ENCODE measurements at places on chromosomes 11 and 22.

DNA sequence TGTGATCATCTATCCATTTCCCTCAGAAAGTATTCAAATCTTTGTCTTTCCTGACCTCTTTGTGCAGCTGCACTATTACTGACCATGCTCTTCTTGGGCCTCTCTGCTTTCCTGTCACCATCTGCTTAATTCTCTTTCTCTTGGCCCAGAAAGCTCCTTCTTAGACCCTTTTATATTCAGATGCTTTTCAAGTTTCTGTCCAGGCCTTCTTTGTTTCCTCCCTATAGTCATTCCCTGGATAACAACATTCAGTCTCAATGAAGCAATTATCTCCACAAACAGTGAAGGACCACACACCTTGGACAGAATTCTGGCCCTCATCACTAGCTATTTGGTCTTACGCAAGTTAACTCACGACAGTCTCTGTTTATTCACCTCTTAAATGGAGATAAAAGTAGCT is 89.7 kb downstream of the LARGE2 start:
- no peak for DNase-seq

DNA sequence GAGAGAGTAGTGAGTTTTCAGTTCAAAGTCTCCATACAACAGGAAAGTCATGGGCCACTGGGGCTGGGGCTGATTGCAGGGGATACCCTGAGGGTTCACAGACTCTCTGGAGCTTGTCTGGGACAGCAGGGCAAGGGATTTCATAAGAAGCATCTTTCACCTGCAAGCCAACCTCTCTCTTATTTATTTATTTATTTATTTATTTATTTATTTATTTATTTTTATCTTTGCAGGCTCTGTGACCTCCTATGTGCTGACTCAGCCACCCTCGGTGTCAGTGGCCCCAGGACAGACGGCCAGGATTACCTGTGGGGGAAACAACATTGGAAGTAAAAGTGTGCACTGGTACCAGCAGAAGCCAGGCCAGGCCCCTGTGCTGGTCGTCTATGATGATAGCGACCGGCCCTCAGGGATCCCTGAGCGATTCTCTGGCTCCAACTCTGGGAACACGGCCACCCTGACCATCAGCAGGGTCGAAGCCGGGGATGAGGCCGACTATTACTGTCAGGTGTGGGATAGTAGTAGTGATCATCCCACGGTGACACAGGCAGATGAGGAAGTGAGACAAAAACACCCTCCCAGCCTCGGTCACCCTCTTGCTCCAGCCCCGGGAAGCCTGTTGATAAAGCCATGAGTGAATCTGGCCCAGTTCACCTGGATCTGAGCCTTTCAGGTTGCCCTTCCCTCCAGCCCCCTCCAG is 68.4 kb downstream of the GGTLC2 start:
- DNase-seq = no peak

GRCh38 chr22:19756288-19757128 is 4.1 kb upstream of the TBX1 start:
- DNase-seq = peak; percentile 76

GRCh38 chr11:65640483-65641296 is 2.8 kb downstream of the SIPA1 start:
- peak; percentile 46 for DNase-seq

GRCh38 chr11:61542024-61542461 is 33.5 kb downstream of the LRRC10B start:
- no peak for DNase-seq

DNA sequence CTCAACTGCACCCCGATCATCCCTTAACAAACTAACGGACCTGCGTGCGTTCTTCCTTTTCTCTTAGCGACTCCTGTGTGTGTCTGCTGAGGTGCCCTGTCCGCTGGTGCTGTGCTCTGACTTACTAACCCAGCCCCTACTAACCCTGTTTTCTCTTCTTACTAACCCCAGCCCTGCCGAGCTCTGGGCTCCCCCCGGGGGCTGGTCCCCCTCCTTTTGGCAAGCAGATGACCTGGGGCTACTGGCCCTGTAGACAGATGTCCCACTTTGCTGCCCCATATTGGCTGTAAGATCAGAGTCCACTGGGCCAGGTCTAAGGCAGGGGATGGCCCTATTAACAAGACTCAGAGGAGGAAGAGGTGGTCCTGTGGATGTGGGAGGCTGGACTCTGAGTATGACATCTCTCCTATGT is 14.7 kb downstream of the MIAT start:
- peak; percentile 21 for DNase-seq

DNA sequence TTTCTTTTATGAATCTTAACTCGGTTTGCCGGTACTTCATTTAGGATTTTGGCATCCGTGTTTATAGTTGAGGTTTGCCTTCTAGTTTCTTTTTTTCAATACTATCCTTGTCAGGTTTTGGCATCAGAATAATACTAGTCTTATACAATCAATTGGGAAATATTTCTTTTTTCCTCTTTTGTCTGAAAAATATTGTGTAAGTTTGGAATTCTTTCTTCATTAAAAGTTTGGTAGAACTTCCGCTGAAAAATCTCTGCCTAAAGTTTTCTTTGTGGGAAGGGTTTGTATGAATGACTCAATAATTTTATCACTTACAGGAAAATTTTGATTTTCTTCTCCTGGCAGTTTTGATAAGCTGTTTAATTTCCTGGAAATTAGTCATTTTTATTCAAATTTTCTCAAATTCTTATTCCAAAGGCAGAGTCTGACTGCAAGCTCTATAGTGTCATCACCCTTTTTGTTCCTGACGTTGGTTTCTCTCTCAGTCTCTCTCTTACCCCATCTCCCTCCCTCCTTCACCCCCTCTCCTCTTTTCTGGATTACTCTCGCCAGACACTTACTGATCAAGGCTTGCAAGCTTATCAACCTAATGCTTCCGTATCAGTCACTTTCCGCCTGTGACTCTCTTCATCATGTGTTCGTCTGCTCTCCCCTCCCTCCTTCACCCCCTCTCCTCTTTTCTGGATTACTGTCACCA is 555.7 kb downstream of the TBC1D22A start:
- DNase-seq = no peak

DNA sequence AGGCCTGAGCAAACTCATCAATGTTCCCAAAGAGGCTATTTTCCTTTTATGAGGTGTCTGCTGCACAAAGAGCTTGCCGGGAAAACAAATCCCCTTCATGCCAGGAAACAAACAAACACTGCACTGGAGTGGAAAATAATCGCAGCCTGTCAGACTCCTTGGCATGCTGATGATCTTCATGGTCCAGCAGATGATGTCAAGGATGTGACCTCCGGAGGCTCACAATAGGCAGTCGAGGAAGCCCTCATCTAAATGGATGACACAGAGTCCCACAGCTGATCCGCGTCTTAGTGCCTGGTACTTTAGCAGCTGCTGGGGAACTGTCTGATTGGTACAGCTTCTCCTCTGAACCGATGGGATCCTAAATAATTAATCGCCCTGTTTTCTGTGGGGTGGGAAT is 187.6 kb downstream of the TENM4 start:
- no peak for DNase-seq

DNA sequence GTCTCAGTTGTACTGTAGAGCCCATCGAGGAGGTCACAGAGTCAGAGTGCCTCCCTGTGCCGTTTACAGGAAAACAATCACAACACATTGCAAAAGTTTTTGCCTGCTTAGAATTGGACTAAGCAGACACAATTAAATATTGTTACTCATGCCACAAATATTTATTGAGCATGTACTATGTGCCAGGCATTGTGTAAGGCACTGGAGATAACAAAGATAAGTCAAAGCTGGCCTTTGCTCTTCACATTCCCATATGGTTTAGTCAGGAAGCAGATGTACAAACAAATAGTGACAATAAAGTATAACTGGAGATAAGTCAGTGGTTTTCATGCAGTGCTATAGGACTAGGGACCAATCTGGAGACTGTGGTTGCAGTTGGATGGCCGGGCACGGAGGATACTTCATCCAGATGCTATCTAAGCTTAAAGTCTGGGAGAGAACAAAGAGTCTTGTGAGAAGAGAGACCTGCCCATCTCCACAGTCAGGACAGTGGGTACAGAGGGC is 550.7 kb downstream of the INSC start:
- no peak for DNase-seq

DNA sequence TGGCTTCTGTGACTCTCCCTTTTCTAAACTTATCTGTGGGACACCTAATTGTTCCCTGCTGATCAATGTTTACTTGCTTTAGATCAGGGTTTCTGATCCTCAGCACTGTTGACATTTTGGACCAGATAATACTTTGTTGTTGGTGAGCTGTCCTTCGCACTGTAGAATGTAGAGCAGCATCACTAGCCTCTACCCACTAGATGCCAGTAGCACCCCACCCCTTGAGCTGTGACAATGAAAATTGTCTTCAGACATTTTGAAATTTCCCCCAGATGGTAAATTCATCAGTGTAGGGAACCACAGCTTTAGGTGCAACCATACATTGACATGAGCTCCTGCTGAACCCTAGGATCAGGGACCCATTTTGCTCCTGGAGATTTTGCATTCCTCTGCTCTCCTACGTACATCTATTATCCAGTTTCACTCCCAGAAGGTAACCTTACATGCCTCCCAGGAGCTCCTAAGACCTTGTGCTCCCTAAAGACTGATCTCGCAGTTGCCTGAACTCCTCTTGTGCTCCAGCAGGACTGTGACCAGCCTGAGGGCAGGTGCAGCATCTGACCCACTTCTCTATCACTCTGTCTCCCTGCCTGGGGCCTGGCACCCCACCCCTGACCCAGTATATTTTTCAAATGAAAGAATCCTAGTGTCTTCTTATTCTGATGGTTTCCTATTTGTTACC is 107.8 kb downstream of the FAR1 start:
- DNase-seq = peak; percentile 7

GRCh38 chr11:124891373-124891861 is 6.2 kb downstream of the ROBO4 start:
- DNase-seq = no peak

DNA sequence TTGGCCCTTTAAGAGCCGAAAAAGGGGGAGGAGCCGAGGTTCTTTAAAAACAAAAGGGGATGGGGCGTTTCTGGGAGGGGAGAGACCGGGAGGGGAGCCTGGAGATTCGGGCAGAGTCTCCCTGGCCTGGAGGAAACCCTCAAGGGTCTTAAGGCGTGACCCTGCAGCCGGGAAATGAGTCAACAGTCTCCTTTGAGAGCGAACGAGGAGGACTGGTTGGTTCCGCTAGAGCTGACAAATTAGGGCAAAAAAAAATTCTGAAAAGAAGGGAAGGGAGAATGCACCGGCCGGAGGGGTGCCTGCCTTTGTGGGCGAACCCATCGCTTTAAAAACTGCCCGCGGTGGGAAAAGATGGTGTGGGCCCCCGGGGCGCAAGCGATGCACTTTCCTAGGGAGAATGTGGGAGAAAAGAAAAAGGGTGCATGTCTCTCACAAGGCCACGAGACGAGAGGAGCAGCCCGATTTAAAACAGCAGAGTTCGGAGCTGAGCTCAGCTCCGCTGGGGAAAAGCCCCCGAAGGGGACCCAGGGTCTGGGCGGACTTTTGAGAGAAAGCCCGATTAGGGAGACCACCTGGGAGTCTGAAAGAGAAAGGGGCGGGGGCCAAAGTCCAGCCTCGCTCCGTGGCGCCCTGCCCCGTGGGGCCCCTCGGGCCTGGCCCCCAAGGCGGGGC is 874 bp downstream of the ZFTA start:
- DNase-seq = peak; percentile 62

GRCh38 chr22:10780281-10780680 is 4747.7 kb upstream of the OR11H1 start:
- no peak for DNase-seq

GRCh38 chr22:30238661-30239487 is 7.7 kb downstream of the LIF start:
- DNase-seq = peak; percentile 60

- peak; percentile 93 for DNase-seq
Measured at GRCh38 chr11:112024773-112025678, at the start of gene DLAT. Gene DLAT, plus strand, starts transcription at chr11:112025408. Its CDS starts 65 bp downstream, at chr11:112025473.

DNA sequence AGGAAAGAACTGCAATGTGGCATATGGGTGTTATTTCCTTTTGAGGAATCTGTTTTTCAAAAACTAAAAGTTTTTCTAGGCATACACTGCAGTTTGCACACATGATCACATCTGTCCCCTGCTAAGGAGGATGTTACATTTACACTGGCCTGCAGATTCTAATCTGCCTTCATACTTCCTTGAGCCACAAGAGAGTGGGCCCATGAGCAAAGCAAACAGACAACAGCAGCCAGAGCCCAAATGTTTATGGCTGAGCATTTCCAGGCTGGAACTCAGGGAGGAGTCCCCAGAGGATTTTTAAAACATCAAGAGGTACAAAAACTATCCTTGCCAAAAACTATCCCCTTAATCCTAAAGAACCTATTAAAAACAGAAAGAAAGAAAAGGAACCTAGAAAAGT is 117.2 kb upstream of the MTNR1B start:
- DNase-seq = no peak

GRCh38 chr11:1233351-1234053 is 10.6 kb downstream of the MUC5B start:
- no peak for DNase-seq

- no peak for DNase-seq
Measured at GRCh38 chr11:85301895-85302678, 325.1 kb downstream of the DLG2 start.

GRCh38 chr11:19076744-19077589 is 16.4 kb upstream of the MRGPRX2 start:
- DNase-seq = peak; percentile 66

DNA sequence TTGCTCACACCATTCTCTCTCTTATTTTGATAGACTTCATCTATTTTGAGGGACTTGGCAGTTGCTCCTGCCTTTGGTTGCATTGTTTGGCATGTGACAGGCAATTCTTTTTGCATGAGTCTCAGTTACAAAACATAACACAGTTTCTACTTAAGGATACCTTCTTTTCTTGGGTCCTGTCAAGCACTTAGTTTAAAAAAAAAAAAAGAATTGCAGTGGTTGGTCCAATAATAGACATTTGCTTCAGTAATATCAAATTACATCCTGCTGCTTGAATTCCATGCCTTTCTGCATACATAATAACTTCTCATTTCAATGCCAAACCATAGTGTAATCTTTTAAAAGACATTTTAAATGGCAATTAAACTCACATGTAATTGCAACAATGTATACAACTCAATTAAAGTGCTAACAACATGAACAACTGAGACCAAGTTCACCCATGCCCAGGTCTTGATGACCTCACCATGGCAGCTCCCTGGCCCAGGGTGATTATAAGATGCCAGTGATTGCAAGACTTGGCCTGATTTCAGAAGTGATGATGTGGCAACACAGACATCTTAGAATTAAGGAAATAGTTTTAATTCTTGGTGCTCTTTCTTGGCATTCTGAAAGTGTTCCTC is 32.2 kb upstream of the PLET1 start:
- no peak for DNase-seq

GRCh38 chr11:72138821-72139390 is 3.4 kb downstream of the FOLR3 start:
- no peak for DNase-seq

DNA sequence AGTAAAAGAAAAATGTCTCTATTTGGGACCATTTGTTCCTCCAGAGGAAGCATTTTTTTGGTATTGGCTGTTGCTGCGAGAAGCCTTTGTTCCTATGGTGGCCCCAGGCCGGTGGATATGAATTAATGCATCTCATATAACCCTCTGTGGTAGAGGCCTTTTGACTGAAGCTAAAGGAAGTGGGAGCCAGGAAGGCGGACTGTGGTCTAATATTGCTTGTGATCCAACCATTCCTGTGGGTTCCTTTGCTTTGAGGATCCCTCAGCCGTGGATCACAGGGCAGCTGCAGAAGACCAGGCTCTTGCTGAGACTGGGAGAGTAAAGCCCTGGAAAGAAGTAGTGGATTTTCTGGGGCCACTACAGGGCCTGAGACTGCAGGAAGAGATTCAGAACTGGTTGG is 68.3 kb upstream of the NAV2 start:
- no peak for DNase-seq

- DNase-seq = no peak
Measured at GRCh38 chr22:27695925-27696324, 105.6 kb downstream of the MN1 start.

GRCh38 chr22:42881298-42881697 is 24.2 kb upstream of the ARFGAP3 start:
- DNase-seq = no peak
